Tibial nerve (tissue), 4 donors: ENCODE measurements at places on chromosomes 2 and 18.

DNA sequence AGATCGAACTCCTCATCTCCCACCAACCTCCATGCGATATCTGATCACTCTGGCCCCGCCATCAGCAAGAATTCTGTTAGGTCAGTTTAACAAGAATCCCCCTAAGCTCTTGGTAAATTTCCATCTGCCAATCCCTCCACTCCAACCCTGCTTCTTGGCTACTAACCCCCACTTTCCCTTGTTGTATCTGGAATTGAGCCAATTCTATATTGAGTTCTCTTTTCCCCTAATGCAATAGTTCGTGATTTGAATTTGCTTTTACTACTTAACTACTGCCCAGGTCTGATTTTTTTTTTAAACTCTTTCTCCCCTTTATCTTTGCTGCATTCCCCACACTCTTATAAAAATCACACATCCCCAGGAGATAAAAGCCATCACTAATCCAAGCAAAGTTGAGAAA, 159.3 kb upstream of the STK17B start:
- no peak for DNase-seq

GRCh38 chr2:36809069-36809445, 112.5 kb downstream of the VIT start:
- DNase-seq: no peak

DNA sequence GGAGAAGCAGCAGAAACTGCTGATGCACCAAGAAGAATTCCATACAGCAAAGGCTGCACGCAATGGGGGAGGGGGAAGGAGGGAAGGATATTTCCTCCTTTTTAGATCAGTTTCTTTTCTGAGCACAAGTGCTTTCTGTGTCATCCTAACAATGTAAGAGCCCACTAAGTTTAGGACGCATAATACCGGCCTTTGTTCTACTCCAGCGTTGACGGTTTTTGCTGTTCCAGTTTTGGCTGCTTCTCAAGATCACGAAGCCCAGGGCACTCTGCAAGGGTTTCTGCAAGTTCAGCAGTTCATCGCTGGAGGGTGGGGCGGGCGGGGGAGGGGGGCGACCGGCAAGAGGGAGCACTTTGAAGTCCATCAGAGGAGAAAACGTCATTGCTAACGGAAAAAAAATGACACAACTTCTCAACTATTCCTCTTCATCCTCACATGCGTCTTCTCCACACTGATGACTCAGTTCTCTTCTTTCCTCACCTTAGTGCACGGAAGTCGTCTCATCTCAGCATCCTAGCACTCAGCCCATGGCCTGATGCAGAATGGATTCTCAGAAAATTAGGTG, 8.7 kb downstream of the FAM178B start:
- no peak for DNase-seq

DNA sequence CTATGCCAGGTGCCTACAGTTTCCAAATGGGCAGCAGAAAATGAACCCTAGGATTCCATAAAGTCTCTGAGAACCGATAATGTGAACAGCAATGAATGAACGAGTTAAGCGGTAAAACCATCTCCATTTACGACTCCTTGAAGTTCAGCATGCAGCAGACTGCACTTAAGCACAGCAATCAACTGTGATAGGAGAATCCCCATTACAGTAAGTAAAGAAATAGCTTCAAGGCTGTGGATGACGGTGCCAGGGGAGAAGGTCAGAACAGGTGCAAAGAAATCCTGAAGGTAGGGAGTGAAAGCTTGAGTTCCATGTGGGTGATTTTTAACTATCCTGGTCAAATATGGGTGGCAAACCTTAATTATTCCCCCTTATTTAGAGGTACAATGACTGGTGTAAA, 444.4 kb downstream of the NCKAP5 start:
- no peak for DNase-seq
